ENCODE measurements at places on chromosomes 3 and 15. TPM values are rescaled to one million over a fixed set of nuclear protein-coding genes. Genes with fewer than 3 reads are reported as not detected.

DNA sequence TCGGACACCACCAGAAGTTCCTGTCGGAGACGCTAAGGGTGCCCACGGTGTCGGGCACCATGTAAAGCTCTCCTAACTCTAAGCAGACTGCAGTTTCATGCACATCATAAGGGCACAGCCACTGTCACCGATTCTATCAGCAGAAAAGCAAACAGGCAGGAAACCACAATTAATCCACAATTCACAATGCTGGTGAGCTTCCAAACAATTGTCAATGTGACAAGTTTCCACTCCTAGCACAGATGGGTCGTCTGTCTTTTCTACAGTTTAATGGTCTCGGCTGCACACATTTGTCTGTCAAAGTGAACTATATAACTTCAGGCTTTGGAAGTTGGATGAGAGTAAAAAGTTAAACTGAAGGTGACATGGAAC lies 8.8 kb upstream of the OCA2 start:
- no peak for DNase-seq

- DNase-seq, result no peak
These were observed 25.8 kb downstream of the CHRM5 start for GRCh38 chr15:33994005-33994615.

MGLL gene
- total RNA-seq, result 1.7 TPM

DNA sequence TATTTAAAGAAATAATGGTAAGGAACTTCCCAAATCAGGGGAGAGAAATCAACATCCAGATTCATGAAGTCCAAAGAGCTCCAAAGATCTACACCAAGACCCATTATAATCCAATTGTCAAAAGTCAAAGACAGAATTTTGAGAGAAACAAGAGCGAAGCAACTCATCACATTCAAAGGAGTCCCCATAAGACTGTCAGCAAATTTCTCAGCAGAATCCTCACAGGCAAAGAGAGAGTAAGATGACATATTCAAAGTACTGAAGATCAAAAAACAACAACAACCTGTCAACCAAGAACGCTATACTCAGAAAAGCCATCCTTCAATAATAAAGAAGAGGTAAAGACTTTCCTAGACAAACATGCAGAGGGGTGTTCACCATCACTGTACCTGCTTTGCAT lies 342.1 kb downstream of the TIGIT start:
- DNase-seq, result no peak

- DNase-seq, result no peak
These were observed 495 bp upstream of the COL7A1 start for GRCh38 chr3:48595526-48596121.

GATA2 gene
- 0.23 TPM for total RNA-seq

GOLGA8J gene
- total RNA-seq, result not detected

NEO1 gene
- 7.6 TPM for total RNA-seq

Measured in activated CD4-positive, alpha-beta memory T cell treated with anti-CD3 and anti-CD28 coated beads, Interleukin-2, amount 10 ng/mL, durations not matched to agents 7 days and 5 days (primary cell).